ENCODE measurements at places on chromosomes 16 and 17.

DNA sequence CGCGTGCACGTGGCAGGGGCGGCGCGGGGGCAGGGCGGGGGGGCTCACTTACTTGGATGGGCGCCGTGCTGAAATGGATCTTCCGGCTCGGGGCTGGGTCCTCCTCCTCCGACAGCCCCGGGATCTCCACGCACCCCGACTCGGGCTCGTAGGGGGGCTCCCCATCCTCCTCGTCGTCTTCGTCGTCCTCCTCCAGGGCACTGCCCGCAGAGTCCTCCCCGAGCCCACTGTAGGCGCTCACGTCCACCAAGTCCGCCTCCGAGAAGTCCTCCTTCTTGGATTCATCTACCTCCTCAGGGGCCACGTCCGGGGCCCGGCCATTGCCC is 1.4 kb downstream of the PPP1R9B start:
- DNase-seq = no peak

- DNase-seq = no peak
These were observed 7.0 kb downstream of the INPP5K start for GRCh38 chr17:1509290-1509881.

- DNase-seq = no peak
These were observed 1.3 kb downstream of the PSMD12 start for GRCh38 chr17:67364847-67365737.

GRCh38 chr17:39954876-39955275 is 7.9 kb upstream of the GSDMA start:
- no peak for DNase-seq

DNA sequence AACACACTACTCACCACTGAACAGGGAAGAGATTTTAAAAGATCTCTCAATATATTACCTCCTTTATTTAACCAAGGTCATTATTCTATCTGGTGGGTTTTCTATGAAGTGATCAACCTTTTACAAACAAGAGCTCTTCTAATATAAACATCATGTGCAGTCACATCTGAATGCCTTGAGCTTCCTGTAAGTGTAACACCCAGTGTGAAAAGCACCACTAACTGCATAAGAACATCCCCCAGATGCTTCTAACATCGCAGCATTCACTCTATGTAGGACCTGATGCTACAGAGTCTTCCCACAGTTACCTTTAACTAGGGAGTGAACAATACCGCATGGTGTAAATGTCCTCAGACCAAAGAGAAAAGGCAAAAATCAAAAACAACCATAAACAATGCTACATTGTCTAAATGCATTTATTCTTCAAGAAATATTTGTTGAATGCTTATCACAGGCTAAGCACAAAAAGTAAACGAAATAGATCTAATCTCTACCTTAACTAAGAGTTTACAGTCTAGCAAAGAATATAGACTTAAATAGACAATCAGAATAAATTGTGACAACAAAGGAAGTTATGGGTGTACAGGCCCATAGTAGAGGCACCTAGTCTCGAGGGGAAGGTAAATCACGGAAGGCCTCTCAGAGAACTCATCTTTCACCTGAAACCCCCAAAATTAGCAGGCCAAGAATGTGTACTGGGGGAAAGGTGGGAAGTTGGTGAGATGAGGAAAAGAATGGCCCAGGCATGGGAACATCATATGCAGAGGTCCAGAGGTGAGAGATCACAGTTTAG is 16.2 kb downstream of the SKAP1 start:
- DNase-seq = no peak

DNA sequence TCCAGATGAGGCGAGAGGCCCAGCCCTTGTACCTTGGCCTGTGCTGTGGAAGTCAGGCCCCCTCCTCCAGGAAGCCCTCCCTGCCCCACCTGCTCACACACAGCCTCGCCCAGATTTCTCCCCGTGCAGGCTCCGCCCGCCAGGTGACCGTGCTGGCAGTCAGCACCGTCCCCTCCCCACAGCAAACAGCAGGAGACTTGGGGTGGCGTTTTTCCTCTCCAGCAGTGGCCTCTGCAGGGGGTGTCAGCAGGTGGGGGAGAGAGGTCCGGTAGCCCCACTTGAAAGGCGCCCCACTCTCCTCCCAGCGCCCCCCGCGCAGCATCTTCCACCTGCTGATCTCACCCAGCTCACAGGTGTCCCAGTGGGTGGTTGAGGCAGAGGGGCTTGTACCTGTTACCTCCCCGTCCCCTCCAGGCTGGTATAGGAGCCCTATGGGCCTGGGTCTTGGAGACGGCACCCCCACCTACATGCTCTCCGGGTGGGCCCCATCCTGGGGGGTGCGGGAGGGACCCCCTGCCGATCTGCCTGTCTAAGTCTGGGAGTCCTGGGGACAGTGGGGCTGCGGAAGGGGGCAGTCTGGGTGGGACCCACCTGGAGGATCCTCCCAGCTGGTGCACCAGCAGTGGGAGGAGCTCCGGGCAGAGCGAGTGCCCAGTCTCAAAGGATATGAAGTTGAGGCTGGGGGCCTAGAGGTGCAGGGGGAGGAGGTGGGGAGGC is 4.2 kb upstream of the C1QTNF8 start:
- DNase-seq = no peak

DNA sequence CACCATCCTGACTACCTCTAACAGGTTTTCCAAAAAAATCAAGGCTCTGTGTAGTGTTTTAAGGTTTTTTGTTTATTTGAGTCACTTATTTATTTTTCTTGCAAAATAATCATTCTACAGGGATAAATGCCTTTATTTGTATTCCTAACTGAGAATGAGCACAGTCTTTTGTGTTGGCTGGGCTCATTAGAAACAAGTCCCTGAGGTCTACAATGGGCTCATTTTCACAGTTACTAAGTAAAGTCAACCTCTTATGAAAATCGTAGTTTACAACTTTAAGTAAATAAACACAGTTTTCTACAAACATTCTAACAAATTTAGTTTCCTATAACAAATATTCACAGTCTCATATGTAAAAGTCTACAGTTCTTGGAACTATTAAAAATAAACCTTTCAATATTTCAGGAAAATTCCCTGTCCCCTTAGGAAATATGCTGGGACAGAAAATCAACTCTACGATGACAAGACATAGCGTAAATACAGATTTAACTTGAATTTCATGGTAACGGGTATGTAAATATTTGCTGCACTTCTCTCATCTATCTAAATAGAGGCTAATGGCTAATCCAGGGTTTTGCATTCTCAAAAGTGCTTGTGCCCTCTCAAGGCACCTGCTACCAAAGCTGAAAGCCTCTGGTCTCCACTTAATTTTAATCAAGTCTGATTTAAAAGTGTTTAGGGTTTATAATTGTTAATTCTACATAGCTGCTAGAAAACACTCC is 31.5 kb upstream of the CDH5 start:
- DNase-seq = no peak

- DNase-seq = no peak
These were observed 8.5 kb downstream of the HS3ST3A1 start for GRCh38 chr17:13593021-13593751.

DNA sequence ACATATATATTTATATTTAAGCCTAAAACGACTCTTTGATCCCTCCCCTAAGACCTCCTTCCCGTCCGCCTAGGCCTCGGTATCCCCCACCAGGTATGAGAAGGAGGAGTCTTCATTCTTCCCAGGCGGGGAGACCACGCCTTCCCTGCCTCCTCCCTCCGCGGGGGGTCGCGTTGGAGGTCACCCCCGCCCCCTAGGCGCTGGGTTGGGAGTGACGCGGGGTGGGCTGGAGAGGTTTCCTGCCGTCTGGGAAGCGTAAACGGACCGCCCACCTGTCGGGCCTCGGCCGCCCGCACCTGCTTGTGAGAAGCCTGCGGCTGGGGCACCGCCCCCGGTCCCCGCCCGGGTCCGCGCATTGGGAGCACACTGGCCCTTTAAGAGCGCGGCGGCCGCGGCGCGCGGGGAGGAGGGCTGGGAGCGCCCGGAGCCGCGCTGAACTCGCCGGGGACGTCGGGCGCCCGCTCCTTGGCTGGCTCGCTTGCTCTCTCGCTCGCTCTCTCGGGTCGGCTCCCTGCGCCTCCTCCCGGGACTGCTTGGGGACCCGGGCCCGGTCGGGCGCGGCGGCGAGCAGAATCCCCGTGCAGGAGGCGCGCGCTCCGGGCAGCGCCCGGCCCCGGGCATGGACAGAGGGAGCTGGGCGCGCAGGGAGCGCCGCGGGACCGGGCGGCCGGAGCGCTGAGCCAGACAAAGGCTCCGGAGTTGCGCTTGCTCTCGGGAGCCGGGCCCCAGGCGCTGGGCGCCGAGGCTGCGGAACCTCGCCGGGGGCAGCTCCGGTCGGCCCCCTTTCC is at the start of gene MMP15:
Gene MMP15, plus strand, starts transcription at position 404 of the 788 bp plus-strand sequence. CDS start 597 bp downstream, outside the sequence.
- peak; percentile 56 for DNase-seq

DNA sequence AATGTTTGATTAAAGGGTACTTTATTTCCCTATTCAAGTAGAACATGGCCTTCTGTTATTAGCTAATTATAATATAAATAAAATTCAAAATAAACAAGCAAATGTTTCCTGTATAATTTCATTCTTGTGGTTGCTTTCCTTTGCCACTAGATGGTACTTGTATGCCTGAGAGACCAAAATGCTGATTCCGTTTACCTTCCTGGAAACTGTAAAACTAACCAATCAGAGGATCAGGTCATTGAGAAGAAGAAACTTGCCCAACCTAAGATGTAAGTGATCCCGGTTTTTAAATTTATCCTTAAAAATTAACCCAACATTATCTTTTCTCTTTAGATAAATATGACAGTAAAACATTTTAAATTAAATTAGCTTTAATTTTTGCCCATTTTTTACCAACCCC is 8.1 kb upstream of the ABCA5 start:
- DNase-seq = no peak

Data from activated T-cell treated with anti-CD3 and anti-CD28 coated beads for 4 hours (primary cell).